ENCODE measurements at places on chromosomes 7 and 10.

DNA sequence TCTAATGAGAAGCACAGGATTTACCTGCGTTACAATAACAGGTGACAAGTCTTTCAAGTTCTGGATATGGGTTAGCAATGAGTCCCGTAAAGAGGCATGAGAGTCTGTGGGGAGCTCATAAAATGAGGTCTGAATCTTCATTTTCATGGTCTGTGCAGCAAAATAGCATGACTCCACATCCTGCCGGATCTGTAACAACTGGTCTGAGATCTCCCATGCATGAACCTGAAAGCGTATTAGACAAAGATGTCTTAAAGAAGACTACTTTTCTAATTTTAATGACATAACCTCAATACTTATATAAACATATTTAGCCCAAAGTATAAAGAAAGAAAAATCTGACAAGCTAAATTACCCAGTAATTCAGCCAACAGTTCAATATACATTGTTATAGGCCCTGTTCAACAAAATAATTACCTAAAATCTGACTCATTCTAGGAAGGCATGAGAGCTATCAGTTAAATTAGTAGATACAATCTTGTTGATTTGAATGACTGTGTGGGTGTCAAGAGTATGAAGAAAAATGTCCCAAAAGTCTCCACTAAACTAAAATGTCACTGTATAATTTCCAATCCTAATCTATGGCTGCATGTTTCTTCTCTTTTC is 36.9 kb downstream of the TNPO3 start:
- no peak for DNase-seq

DNA sequence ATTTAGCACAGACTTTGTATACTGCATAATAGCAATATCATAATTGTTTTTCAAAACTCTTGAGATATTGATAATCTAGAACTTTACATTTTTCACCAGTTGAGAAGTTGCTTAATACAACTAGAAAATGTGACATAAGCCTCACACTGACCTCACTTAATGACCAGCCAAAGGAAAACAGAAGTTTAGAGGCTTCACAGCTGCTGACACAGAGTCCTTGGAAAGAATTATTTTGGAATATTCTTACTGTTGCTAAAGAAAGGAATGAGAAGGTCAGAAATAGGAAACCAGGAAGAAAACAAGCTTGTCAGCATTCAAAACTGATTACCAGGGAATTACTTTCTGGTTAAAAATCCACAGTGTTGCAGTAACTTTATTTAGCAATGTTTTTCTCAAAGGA is 35.5 kb upstream of the WASL start:
- no peak for DNase-seq

GRCh38 chr10:97498841-97499560 is at the start of gene UBTD1:
UBTD1 (plus strand) TSS chr10:97498924; CDS start chr10:97499204, 280 bp downstream.
- peak; percentile 30 for DNase-seq

DNA sequence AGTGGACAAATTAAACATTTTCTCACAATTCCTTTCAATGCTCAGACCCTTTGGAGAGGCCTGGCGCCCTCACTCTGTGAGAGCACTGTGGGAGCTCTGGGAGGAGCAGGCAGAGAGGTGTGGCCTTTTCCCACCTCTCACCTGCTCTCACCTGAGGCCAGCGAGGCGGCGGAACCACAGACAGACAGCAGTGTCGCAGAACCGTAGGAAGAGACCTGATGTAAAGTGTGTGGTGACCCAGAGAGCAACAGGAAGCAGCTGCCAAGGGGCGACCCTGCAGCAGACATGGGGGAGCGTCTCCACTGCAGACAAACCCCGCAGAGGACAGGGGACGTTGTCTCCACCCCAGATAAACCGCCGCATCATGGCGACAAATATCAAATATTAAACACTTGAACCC is 15.6 kb upstream of the PARP12 start:
- DNase-seq = no peak

DNA sequence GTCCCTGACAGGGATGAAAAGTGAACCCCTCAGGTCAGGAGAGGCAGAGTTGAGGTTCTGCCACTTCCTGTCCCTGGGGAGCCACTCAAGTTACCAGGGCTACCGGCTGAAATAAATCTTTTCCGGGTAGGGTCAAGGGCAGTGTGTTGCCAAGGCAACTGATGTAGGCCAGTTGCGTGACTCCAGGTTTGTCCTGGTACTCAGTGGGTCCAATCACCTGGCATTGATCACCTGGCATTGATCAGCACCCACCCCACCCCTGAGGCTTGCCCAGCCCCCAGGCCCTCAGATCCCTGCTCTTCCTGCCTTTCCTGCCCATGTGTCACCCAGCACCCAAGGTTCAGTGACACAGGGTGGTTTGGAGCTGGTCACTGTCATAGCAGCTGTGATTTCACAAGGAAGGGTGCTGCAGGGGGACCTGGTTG is 5.9 kb downstream of the SAP25 start:
- DNase-seq = no peak

- no peak for DNase-seq
Observed at GRCh38 chr7:39085590-39086049, 107.9 kb downstream of the POU6F2 start.

DNA sequence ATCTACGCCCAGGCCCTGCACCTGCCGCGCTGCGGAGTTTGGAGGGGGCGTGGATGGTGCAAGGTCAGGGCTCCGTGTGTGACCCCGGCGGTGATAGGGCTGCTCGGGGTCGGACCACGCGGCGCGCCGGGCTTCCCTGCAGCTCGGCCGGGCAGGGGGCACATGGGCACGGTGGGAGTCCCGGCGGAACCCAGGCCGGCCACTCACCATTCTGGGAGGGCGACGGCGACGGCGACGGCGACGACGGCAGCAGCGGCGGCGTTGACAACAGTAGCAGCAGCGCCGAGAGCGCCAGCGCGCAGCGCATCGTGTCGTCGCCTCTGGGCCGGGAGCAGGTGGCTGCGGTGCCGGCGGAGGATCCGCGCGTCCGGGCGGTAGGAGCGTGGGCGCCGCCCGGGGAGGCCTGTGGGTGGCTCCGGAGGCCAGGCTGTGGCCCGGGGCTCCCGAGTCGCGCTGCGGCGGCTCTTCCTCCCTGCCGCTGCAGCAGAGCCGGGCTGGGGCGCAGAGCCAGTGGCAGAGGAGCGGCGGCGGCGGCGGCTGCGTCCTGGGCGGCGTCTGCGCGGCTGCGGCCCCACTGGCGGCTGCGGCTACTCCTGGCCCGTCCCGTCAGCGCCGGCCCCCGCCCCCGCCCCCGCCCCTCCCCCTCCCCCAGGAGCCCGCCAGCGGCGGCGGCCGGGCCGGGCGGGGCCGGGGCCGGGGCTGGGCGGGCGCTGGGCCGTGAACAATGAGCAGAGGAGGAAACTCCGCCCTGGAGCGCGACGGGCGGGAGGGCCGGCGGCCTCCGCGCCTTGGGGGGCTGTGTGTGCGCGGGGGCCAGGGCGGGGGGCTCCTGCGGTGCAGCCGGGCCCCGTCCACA is at the start of gene PODXL:
PODXL (minus strand) TSS at position 576 of the 856 bp plus-strand sequence; CDS start at position 307, 269 bp downstream.
- DNase-seq = peak; percentile 83

GRCh38 chr10:34153663-34154382 is 661.3 kb downstream of the PARD3 start:
- DNase-seq = no peak

GRCh38 chr7:83305027-83305426 is 142.3 kb upstream of the PCLO start:
- DNase-seq = no peak

GRCh38 chr10:65898055-65898454 is 1027.8 kb upstream of the LRRTM3 start:
- no peak for DNase-seq

GRCh38 chr7:45112648-45113047 is 1.2 kb upstream of the TBRG4 start:
- DNase-seq = no peak

- no peak for DNase-seq
Observed at GRCh38 chr10:100883312-100883821, 29.4 kb upstream of the SLF2 start.

DNA sequence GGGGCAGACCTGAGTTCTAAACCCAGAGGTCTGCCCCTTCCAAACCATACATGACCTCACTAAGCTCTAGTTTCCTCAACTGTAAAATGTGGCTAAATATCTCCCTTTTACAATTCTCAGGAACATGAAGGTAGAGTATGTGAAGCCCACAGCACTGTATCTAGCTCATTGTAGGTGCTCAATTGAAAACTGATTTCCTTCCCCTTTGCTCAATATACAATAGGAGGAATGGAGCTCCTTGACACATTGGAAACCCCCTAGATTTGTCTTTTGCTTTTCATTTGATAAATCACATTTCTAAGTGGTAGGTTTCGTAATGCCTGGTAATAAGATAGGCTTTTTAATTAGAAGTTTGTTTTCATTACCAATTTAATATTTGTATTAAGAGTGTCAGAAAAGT is 153.3 kb downstream of the ARID5B start:
- no peak for DNase-seq

- peak; percentile 64 for DNase-seq
Observed at GRCh38 chr7:94907811-94908322, 473 bp downstream of the PPP1R9A start.

- DNase-seq = no peak
Observed at GRCh38 chr10:18068401-18068800, 71.8 kb upstream of the CACNB2 start.

- no peak for DNase-seq
Observed at GRCh38 chr10:80611481-80612185, 73.9 kb downstream of the SH2D4B start.

DNA sequence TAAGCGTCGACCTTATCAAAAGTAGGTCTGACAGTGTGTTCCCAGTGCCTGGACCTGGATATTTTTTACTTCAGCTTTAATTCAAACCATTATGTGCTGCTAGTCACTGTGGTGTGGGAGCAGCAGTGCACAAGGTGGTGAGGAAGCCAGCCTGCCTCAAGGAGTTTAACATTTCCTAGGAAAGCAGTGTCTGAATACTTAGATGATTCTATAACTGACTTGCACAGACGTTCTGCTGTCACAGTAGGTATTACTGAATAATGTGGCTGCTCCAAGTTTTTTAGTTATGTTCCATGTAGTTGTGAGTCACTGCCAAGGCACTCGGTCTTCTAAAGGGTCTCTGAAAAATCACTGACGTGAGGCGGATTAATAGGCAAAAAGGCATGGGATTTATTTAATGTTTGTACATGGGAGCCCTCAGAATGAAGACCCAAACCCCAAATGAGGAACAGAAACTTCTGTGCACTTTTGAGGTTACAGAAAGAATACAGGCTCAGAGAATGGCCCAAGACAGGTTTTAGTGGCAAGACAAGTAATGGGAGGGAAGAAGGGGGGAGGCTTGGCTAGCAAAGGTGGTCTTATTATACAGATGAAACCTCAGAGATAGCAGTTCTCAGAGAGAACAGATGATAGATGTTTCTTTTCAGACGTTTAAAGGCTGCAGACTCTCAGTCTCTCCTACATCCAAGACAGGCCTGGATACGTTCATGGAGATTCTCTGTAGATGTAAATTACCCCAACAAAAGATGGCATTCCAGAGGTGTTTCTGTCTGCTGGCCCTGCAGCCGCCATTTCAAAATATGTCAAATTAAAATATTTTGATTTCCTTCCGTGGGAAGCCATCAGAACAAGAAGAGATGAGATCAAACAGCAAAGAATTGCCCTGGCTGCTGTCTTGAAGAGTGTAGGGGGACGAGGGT is 209.3 kb downstream of the SDK1 start:
- no peak for DNase-seq

- no peak for DNase-seq
Observed at GRCh38 chr7:27520815-27521790, 141.6 kb downstream of the HIBADH start.

DNA sequence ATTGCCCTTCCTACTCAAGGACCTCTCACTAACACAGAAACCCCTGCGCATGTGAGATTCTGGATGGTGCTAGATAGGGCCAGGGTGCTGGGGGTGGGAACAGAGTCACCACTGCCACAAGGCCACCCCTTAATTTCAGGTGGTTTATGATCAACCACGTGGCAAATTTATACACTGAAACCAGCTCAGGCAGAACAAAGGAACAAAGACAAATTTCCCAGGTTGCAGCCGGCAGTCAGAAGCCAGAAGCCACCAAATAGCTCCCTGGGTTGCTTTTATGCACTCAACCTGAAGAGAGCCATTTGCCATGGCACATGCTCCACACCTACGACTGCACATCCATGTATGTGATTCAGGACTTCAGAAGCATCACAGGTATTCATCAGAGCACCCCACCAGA is 2.5 kb downstream of the VOPP1 start:
- no peak for DNase-seq

DNA sequence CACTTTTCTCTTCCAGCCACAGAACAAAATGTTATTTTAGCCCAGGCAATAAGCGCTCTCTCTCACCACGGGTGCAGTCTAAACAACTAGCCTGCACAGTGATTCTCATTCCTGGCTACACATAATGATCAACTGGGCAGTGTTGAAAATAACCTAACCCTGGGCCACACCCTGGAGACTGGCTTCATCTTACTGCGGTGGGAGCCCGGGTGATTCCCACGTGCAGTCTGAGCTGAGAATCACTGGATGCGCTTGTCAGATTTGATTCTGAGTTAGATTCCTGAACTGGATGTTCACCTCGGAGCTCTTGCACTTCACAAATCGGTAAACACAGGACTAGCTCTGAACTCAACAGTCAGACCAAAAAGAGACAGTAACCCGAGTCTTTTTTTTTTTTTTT is 14.9 kb downstream of the ZC3HAV1 start:
- no peak for DNase-seq

DNA sequence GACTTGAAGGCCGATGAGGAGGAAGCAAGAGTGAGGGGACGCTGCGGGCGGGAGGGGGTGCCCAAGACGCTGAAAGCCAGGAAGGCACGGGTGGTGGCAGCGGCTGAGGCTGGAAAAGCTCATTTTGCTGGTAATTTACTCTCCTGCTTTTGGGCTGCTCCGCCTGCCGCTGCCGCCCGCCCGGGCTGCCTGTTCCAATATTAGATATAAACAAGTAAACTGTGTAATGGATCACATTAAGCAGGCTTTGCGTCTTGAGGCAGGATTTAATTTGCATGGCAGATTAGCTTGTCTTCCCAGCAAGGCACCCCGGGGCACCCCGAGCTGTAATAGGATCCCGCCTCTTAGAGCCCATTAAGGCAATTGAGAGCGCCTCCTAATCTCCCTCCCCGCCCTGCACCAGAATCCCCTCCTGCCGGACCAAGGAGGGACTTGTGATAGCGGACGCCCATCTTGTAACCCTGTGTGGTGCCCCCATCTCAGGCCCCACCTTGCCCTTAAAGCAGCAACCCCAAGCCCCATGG is 46.1 kb upstream of the SLF2 start:
- DNase-seq = peak; percentile 95

GRCh38 chr7:21944616-21945453 is 864 bp downstream of the CDCA7L start:
- DNase-seq = peak; percentile 35

Measured in WERI-Rb-1 (cell line).